ENCODE measurements at places on chromosomes 7 and 10. TPM values are rescaled to one million over a fixed set of nuclear protein-coding genes. Genes with fewer than 3 reads are reported as not detected.

Gene HTR7
- 0.15 TPM for total RNA-seq

Gene MICALL2
- 20.3 TPM for total RNA-seq

Gene MKI67
- 80.7 TPM for total RNA-seq

Gene LIPJ
- total RNA-seq, result not detected

Gene DUS4L
- 11.2 TPM for total RNA-seq

Gene CYTH3
- total RNA-seq, result 23.9 TPM

Gene BRAT1
- 39.5 TPM for total RNA-seq

Gene FAM237B
- not detected for total RNA-seq

Gene TBXAS1
- 11.0 TPM for total RNA-seq

Gene HIP1
- total RNA-seq, result 21.7 TPM

Gene CXCL12
- total RNA-seq, result 0.19 TPM

Gene PHTF2
- 15.9 TPM for total RNA-seq

Gene FRAT1
- 1.8 TPM for total RNA-seq

Gene CPN1
- total RNA-seq, result 0.16 TPM

Gene GCK
- not detected for total RNA-seq

Gene PKD2L1
- 0.15 TPM for total RNA-seq

Gene RNF148
- total RNA-seq, result not detected

Gene FKBP6
- not detected for total RNA-seq

Gene PRR15
- total RNA-seq, result 1.5 TPM

Gene AGAP5
- total RNA-seq, result 1.8 TPM
